ENCODE measurements at places on chromosomes 12 and 14.
A peak's percentile ranks its signal among the peaks of the same experiment; 100 is the strongest.

DNA sequence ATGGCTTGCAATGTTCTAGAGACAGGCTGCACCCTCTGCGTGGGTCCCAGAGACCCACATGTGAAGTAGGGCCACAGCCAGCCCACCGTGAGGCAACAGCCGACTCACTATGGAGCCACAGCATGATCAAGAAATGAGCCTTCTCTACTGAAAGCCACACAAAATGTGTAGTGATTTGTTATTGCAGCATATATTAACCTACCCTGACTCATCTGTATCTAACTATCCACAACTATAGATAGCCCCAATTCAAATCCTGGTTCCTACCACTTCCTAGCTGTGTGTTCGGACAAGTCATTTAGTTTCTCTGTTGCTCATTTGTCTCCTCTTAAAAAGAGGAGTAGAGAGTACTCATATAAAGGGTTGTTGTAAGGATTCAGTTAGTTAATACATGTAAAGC lies 1152.3 kb downstream of the BCL11B start:
- no peak for DNase-seq

GRCh38 chr14:39005044-39005880 lies 97.8 kb downstream of the SEC23A start:
- DNase-seq: no peak

DNA sequence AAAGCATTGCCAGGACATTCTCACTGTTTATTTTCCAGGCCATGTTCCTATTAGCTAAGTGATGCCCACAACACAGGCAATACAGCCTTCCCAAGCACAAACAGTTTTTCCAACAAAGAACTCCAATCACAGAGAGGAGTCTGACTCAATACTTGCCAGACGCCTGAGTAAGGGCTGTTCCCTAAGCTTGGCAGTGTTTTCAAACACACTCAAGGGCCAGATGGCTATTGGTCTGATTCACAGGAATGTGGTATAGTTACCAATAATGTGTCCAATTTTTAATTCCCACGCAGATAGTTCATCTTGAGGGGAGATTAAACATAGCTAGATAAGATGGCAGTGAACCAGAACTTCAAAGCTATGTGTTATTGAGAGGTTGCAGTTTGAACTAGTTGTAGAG lies 381.0 kb downstream of the SNAPC1 start:
- DNase-seq: no peak

DNA sequence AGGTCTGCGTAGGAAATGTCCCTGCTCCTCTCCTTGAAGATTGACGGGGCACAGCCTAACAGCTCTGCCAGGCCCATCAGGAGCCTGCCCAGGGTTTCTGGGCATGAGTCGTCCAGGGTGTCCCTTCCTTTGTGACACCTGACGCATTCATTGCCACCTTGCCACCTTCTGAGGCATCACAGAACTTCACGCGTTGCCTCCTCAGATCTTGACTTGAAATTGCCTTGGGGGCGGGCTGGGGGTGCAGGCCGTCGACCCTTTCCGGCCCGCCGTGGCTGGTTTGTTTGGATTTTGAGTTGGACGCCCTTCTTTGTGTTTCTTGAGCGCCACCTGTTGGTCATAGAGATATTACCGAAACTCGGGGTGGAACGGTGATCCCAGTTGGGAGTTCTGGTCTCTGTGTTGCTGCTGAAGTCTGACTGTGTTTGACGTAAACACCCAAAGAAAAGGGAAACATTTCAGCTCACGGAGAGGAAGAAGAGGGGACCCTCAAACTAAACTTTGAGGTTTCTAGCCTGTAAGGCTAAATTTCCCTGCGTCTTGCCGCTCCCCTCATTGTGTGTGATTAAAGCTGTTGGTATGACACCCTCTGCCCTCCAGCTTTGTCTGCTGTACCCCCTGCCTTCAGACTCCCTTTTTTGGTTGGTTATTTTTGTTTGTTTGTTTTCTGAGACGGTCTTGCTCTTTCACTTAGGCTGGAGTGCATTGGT lies 44.6 kb downstream of the MLXIP start:
- peak; percentile 73 for DNase-seq

- no peak for DNase-seq
Measured at GRCh38 chr12:11499806-11500187, 104.4 kb upstream of the PRB2 start.

- no peak for DNase-seq
Measured at GRCh38 chr12:442235-442884, 17.4 kb upstream of the B4GALNT3 start.

- peak; percentile 52 for DNase-seq
Measured at GRCh38 chr12:2958432-2959191, 585 bp upstream of the TEAD4 start.

GRCh38 chr12:102426599-102427542 lies 53.5 kb downstream of the IGF1 start:
- no peak for DNase-seq

DNA sequence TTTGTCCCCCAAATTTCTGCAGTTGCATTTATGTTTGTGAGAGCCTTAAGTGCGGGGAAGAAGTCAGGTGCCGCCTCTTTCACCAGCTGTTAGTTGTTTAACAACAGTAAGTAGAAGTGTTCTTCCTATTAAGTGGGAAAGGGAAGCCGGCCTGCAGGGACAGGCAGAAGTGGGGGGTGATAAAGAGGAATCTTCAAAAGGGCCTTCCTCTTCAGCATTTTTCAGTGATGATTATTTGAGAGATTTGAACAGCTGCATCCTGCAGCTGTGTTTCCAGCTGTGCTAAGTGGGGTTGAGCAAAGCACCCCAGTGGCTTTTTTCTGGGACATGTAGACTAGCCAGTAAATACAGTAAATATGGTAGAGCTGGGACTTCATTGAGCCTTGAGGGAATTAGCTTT lies 32.1 kb upstream of the SLC38A1 start:
- DNase-seq: no peak

GRCh38 chr12:30930238-30930637 lies 3.7 kb downstream of the TSPAN11 start:
- DNase-seq: no peak

DNA sequence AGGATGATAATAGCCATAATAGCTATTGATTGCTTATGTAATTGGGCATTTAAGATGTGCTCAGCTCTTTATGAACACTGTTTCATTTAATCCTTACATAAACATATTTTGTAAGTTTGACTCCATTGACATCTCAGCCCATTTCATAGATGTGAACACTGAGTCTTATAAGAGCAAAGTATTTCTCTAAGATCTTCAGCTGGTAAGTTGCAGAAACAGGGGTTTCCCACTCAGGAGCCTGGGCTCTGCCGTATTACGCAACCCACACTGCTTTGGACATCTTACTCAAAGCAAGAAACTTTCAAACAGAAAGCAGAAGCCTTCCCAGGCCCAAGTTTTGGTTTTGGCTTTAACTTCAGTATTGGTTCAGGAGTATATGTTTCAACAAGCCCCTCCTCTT lies 705.1 kb downstream of the MED13L start:
- DNase-seq: peak; percentile 16

DNA sequence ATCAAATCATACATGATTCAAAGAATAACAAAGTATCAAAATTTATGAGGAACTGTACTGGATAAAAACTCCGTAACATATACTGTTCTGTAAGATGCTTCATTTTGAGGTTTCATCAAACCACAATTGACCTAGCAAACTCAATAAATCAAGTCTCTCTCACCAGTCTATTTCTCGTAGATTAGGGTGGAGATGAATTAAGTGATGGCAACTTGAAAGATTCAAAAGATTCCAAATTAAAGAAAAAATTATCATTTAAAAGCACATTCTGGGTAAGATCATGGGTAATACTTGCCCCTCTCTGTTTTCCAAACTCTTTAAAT lies 74.4 kb downstream of the PAPLN start:
- no peak for DNase-seq

DNA sequence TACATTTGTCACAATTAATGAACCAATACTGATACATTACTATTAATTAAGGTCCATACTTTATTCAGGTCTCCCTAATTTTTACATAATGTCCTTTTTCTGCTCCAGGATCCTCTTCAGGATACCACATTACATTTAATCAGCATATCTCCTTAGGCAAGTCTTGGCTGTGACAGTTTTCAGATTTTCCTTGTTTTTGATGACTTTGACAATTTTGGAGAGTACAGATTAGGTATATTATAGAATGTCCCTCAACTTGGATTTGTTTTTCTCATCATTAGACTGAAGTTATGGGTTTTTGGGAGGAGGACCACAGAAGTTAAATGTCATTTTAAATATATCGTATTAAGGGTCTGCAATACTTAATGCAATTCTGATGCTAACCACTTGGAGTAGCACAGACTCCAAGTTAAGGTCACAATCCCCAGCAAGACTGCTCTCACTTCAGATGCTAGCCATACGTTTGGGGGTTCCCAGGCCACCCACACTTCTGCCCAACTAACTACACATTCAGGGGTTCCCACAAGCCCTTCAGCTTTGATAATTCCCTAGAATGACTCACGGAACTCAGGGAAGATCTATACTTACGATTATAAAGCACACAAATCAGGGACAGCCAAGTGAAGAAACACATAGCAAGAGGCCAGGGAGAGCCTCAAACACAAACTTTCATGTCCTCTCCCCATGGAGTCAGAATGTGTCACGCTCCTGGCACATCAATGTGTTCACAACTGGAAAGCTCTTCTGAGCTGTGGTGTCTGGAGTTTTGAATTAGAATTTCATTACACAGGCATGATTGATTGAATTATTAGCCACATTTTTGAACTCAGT lies 17.0 kb upstream of the NUBPL start:
- no peak for DNase-seq

- no peak for DNase-seq
Measured at GRCh38 chr12:125064492-125064891, 743 bp upstream of the AACS start.

DNA sequence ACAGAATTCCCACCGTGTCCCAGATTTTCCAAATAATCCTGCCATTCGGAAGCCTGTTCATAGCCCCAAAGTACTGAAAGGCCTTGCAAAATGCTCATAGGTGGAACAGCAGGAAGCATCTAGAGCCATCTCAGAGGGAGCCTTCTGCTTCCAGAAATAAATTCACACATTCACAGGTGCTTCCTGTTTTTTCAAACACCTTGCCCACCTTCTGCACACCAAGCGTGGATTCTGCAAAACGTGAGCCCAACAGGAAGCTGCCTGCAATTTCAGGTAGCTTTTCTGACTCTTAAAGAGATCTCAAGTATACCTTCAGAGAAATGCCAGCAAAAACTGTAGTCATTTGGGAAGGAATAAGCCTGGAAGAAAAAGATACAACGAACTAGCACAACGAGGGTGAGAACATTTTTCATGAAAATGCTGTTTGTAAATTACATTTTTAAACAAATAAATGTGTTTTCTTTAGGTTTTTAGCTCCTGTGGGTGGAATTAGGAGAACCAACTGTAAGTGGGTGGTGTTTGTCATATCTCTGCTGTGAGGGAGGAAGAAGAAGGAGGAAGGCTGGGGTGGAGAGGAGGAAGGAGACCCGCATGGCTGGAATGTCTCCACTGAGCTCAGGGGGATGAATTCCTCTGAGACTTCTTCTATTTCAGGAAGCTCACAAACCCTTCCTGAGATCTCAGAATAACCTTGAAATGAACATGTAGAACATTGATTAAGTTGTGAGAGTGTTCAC lies at the start of gene IFNG-AS1:
Gene IFNG-AS1 (plus strand): TSS at position 264 of the 737 bp plus-strand sequence.
- DNase-seq: no peak

DNA sequence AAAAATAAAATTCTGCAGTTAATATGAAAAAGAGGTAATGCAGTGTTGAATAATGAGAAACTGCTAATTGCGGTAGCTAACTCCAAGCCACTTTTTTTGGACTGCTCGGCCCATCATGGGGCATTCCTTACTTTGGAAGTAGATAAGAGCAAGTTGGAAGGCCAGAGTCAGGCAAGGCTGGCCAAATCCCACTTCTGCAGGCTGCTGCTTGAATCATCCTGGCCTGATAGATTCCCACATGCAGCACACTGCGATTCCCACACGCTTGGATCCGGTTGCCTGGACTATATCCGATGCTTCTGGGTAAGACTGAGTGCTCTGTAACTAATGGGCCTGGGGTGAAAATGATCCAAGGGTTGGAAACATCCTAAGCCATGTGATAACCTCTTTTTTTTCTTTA lies 10.6 kb downstream of the EIF2B2 start:
- no peak for DNase-seq

- DNase-seq: peak; percentile 41
Measured at GRCh38 chr12:82708061-82708879, 21.6 kb downstream of the TMTC2 start.

- DNase-seq: no peak
Measured at GRCh38 chr12:7959701-7960121, 23.7 kb upstream of the SLC2A3 start.

GRCh38 chr14:21202463-21203358 lies 46.8 kb upstream of the OR5AU1 start:
- no peak for DNase-seq

DNA sequence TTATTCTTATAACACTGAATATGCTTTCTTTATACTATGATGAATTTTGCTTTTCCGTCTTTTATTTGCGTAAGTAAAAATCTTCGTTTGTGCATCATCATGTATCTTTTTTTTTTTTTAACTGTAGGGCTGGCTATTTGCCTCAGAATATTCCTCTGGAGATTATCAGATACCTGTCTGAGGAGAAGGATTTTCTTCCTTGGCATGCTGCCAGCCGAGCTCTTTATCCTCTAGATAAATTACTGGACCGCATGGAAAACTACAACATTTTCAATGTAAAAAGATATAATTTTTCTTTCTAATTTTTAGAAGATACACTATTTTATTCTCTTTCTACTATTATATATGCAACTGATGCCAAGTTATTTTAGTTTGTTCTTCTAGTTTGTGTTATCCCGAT lies 346.6 kb downstream of the TRHDE start:
- DNase-seq: no peak

DNA sequence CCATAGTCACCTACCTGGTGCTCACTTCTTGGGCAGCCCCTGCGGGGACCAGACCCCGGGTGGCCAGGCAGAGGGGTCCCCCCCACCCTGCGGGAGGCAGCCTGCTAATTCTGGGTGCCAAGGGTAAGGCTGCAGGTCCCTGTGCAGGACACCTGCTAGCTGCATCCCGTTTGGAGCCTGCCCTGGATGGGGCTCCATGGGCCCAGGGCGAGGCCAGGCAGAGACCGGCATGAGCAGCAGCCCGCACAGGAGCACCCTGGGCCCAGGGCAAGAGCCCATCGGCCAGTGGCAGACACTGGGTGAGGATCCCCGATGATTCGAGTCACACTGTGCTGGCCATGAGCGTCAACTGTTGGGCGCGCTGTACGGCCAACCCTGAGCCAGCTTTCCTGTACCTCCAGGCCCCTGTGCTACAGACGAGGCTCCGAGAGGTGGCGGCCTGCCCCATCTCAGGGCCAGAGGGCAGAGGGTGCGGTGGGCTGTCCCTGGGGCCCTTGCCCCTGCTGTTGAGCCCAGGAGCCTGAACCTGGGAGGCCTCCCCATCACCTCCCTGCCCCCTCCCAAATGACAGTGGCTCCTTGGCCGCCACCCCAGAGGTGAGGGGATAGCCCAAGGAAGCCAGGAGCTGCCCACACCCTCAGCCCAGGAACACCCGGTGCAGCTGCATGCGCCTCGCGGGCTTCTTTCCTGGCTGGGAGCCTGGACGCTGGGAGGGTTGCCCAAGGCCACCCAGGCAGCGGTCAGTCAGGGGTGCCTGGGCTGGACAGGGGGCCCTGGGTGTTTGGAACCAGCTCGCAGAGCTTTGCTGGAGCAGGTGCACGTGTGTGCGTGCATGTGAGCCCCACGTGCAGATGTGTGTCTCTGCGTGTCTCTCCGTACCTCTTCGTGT lies 47.7 kb downstream of the CYP46A1 start:
- DNase-seq: no peak

- no peak for DNase-seq
Measured at GRCh38 chr12:51785906-51786305, 62.6 kb downstream of the FIGNL2 start.
